ENCODE measurements at places on chromosomes 12 and 14.

GRCh38 chr12:63424671-63425070 lies 243.6 kb downstream of the DPY19L2 start:
- no peak for DNase-seq

- no peak for DNase-seq
Measured at GRCh38 chr12:4584281-4584680, 22.3 kb downstream of the DYRK4 start.

DNA sequence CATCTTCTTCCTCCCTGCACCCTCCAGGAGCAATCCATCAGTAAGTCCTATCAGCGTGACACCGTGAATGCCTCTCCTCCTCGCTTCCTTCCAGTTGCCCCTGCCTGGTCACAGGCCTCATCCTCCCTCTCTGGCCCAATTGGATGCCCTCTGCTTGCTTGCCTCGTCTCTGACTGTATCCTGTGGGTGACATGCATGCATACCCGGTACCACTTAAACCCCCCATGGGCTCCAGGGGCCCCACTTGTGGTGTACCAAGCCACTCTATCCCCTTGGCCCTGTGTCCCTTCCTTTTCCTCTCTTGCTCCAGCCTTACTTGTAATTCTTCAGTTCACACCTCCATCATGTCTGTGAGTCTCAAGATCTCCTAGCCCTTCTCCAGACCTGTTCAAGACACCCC lies 106.0 kb upstream of the RTL1 start:
- DNase-seq = no peak

- DNase-seq = no peak
Measured at GRCh38 chr14:104972301-104973134, 5.7 kb downstream of the AHNAK2 start.

DNA sequence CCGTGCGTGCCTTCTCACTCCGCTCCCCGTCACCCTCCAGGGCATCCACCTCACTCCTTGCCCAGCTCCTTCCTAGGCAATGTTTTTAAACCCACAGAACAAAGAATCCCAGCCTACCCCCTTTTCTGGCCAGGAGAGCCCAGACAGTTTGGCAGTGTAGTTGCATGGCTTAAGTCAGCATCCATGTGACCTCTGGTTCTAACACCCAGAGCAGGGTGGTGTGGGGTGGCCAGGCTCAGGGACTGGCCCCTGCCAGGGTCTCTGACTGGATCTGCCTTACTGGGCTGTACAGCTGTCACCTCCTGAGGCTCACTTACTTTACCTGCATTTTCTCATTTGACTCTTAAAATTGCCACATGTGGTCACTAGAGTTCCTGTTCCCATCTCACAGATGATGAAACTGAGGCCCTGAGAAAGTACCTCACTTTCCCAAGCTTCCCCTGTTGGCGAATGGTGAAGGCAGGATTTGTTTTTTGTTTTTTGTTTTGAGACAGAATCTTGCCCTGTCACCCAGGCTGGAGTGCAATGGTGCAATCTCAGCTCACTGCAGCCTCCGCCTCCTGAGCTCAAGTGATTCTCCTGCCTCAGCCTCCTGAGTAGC lies 18.3 kb downstream of the SDS start:
- DNase-seq = no peak

GRCh38 chr12:53378222-53378621 lies 1.8 kb upstream of the SP1 start:
- no peak for DNase-seq

DNA sequence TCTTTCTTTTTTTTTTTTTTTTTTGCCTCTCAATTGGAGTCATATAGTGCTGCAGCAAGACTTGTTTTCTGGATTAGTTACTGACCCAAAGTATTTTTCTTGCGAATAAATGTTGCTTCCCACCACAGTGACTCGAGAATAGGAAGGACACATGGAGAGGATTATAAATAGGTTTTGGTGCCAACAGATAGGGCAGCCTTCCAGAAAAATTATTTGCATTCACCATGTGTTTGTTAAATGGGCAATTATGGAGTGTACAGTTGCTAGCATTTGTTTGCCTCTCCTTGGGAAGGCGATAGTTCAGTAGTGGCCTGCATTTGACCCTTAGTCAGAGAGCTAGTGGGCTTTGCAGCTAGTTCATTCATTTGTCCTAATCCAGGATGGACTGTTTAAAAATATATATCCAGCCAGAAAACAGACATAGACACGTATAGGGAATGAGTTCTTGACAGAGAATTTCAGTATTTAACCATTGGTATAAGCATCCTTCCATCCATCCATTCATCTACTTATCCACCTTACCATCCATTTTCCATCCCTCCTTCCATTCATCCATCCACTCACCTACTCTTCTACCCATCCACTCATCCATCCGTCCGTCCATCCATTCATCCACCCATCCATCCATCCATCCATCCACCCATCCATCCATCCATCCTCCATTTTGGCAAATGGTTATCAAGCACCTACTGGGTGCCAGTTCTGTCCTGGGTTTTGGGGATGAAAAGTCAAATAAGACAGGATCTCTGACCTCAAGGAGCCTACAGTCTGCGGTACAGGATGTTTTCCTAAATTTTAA lies 67.5 kb downstream of the CHST11 start:
- peak; percentile 47 for DNase-seq

- peak; percentile 49 for DNase-seq
Measured at GRCh38 chr14:60756847-60757246, 22.3 kb downstream of the MNAT1 start.

GRCh38 chr14:68775614-68776126 lies 17.2 kb downstream of the ZFP36L1 start:
- no peak for DNase-seq

DNA sequence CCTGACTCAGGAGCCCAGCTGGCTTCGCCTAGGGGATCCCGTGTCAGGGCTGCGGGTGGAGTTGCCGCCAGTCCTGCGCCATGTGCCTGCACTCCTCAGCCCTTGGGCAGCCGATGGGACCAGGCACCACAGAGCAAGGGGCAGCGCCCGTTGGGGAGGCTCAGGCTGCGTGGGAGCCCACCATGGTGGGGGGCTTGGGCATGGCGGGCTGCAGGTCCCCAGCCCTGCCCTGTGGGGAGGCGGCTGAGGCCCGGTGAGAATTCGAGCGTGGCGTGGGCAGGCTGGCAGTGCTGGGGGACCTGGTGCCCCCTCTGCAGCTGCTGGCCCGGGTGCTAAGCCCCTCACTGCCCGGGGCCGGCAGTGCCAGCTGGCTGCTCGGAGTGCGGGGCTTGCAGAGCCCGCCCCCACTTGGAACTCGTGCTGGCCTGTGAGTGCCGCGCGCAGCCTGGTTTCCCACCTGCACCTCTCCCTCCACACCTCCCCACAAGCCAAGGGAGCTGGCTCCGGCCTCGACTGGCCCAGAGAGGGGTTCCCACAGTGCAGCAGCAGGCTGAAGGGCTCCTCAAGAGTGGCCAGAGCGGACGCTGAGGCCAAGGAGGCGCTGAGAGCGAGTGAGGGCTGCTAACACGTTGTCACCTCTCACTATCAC lies 135.1 kb upstream of the SEL1L start:
- DNase-seq = no peak

GRCh38 chr14:46686652-46687051 lies 35.1 kb upstream of the RPL10L start:
- no peak for DNase-seq

DNA sequence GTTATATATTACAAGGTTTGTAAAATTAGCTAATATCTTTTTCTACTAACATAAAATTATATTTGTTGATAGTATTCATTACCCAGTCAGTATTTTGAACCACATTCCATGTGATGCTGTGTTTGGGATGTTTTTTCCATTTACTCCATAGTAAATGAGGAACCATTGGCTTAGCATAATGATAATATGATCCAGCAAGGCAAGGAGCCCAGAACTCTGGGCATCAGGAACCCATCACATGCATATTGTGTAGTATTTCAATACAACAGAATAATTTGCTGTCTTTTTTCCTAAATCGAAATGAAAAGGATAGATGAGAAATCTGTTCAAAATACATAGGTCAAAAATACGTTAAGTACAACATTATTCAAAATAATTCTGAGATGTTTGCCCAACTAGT lies 48.7 kb upstream of the GARIN2 start:
- no peak for DNase-seq

DNA sequence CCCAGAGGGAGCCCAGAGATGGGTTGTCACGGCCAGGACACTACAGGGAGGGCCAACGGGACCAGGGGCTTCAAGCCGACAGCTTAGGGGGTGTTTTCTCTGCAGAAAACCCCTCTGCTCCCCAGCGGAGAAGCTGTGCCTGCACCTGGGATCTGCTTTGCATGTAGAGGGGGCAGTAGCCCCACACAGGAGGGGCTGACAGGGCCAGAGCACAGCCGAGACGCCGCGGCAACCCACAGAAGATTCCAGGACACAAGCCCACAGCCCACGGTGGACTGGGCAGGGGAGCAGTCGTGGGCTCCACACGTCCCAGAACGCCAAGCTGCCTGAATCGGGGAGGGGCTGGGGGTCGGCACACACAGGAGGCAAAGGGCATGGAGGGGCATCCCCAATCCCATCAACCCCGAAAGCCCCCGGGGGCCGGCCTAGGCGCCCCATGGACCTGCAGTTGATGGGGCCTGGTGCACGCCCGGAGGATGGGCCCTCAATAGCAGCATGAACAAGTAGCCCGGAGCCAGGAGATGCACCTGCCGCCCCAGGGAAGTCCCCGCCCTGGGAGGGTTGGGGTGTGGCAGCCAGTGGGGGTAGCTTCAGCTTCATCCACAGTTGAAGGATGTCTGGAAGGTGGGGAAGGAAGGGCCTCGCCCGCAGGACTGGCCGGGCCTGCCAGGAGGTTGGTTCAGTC lies 30.5 kb upstream of the TMEM179 start:
- no peak for DNase-seq

- DNase-seq = peak; percentile 60
Measured at GRCh38 chr12:112303004-112303403, 79.2 kb downstream of the HECTD4 start.

DNA sequence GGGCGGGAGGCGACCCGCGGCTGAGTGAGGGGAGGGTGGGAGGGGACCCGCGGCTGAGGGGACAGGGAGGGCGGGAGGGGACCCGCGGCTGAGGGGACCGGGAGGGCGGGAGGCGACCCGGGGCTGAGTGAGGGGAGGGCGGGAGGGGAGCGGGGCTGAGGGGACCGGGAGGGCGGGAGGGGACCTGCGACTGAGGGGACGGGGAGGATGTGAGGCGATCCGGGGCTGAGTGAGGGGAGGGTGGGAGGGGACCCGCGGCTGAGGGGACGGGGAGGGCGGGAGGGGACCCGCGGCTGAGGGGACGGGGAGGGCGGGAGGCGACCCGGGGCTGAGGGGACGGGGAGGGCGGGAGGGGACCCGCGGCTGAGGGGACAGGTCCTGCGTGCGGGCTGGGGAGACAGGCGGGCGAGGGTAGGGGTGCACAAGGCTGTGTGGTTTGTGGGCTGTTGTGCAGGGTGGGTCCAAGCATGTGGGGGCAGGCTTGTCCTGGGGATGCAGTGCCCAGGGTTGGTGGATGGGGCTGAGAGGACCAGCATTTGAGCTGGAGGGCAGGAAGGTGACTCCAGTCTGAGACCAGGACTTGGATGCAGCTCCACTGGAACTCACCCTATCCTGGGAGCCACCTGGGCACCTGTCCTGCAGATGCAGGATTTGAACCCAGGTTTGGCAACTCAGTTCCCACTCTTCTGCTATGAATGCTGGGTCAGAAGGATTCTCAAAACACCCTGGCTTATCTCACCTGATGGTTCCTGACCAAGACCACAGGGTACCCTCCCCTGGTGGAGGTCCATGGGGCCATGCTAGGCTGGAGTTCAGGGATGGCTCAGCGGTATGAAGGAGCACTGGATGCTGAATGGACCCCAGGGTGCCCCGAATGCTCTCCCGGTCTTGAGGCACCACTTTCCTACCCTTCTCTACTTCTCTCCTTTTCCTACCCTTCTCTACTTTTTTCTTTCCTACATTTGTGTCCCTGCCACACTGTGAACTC lies 9.4 kb downstream of the PLD4 start:
- DNase-seq = no peak

DNA sequence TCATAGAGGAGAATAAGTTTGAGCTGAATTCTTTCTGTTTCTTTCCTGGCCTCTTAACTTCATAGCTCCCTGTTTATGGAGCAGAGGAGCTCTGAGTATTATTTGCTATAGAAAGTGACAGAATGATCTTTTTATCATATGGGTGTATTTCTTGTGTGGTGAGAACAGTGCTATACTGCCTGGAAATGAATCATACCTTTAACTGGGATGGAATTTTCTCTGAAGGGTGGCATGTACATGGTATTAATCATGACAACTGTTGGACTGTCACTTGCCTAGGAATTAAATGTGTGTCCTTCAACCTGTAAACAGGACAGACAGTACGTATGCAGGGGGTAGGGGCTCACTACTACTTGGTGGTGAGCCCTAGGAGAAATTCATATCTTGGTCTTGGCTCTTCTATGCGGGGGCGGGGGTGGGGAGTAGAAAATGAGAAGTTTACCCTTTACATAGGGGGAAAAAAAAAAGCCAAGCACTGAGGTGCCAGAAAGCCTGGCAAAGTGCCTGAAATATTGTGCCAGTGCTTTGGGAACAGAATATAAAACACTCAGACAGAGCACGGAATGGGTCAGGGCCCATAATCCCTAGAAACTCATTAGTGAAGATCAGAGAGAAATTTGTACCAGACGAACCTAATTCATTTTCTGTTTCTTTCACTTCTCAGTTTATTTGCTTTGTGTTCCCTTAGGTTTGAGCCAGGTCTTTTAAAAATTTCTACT lies 33.8 kb downstream of the ARMH4 start:
- DNase-seq = no peak

GRCh38 chr12:62998454-62998853 lies 63.5 kb upstream of the PPM1H start:
- no peak for DNase-seq

All from fibroblast of upper back skin (primary cell).